NCI-H1092 treated with DMSO at 0.1 percent for 48 hours (cell line): ENCODE measurements at places on chromosomes 11 and 22.

- DNase-seq = no peak
Measured at GRCh38 chr11:86681483-86681756, 9.0 kb upstream of the ME3 start.

- no peak for DNase-seq
Measured at GRCh38 chr11:35583843-35584242, 34.4 kb upstream of the FJX1 start.

DNA sequence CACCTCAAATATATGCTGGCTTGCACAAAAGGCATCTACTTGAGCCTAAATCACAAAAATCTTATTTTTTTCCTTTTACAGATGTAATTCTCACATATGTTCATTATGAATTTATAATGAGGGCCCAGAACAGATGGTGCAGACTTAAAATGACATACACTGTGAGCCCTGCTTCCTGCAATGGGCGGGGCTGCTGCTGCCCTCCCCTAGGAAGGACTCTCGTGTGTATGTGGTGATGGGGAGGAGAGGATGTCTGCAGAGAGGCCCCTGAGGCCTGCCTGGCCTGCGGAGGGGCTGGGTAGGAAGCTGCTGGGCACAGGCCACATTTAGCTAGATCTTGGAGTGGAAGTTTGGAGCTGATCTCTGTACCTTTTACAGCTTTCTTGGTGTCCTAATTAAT, 233.4 kb upstream of the KIRREL3 start:
- no peak for DNase-seq

DNA sequence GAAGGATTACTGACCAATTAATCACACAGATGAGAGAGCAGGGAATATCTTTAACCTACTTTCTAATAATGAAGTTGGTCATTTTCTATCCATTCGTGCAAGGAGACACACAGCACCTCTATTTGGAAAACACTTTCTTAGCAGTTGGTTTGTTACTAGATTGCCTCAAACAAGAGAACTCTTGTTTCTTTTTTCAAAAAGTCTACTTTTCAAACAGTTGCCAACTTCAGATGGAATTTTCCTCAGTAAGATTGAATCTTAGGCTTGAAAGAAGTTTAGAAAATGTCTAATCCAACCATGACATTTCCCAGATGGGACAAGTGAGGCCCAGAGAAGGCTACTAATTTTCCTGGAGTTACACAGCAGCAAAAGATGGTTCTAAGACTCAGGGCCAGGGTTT, 42.4 kb upstream of the SMTN start:
- DNase-seq = no peak

GRCh38 chr22:46027211-46028105, 50.5 kb upstream of the WNT7B start:
- no peak for DNase-seq

- DNase-seq = no peak
Measured at GRCh38 chr11:70660059-70660888, 261.9 kb downstream of the CTTN start.
